ENCODE measurements at places on chromosomes 2 and 18.
A peak's percentile ranks its signal among the peaks of the same experiment; 100 is the strongest.

DNA sequence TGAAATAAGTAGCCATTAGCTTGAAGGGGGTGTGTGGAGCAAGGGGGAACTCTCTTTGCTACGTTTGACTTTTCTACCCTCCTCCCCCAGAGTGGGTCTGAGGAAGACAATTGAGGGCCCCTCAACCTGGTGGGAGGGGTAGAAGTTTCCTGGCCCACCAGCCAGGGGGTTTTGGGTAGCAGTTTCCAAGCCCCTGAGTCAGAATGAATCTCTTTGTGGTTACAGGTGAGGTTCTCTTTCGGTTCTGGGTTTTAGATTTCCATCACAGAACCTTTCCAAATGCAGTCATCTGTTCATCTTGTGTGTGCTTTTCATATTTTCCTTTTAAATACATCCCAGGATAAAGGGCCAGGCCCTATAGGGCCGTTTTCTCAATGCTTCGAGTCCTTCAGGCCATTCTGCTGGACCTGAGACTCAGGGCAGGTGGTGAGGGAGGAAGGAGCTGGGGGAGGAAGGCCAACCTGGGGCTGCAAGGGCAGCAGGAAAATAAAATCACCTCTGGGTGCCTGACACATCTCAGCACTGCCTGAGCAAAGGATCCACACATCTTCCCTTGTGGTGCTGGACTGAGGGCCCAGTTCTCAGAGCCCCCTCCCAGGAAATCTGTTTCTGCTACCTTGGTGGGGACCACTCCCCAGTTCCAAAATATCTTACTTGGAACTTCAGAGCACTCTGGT, 4.7 kb downstream of the LBH start:
- no peak for DNase-seq

GRCh38 chr2:203579730-203580129, 44.6 kb upstream of the RAPH1 start:
- DNase-seq: peak; percentile 29

DNA sequence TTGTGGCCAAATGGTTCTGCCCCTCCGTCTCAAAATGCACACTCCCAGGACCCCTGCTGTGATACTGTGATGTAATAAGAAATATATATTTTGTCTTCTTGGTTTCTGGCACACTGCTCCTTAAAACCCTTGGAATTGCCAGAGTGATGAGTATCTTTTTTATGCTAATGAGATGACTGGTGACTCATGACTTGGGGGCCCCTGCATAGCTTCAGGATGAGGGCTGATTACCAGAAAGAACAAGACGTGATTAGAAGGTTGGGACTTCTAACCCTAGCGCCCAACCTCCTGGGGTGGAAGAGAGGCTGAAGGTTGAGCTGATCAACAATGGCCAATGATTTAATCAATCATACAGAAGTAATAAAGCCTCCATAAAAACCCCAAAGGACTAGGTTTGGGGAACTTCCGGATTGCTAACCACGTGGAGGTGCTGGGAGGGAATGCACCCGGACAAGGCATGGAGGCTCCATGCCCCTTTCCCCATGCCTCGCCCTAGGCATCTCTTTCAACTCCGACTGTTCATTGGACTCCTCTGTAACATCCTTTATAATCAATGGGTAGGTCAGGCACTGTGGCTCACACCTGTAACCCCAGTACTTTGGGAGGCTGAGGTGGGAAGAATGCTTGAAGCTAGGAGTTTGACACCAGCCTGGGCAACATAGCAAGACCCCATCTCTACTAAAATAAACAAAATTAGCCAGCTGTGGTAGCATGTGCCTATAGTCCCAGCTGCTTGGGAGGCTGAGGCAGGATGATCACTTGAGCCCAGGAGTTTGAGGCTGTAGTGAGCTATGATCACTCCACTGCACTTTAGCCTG, 89.1 kb downstream of the HS1BP3 start:
- DNase-seq: no peak

DNA sequence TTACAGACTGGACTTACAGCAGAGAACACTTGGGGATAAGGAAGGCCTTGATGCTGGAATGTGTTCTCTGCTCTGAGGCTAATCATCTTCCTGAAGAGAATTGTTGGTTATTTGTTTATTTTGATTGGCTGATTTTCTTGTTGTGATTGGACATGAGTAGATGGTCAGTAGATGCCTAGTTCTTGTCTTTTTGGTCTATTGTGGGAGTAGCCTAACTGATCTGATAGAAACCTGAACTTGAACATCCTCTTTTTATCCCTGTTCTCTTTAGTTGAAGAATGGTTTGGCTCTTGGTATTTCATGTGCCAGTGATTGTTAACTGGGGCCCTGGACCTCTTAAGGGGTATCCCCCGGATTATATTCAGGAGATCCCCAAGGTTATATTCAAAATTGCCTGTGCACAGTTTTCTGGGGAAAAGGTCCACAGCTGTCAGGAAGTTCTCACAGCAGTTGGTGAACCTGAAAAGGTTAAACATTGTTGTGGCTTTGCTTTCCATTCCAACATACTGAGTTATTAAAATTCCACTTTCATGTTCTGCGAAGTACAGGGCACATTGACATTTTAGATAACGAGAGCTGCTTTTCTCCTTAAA, 13.6 kb downstream of the TWSG1 start:
- DNase-seq: no peak

DNA sequence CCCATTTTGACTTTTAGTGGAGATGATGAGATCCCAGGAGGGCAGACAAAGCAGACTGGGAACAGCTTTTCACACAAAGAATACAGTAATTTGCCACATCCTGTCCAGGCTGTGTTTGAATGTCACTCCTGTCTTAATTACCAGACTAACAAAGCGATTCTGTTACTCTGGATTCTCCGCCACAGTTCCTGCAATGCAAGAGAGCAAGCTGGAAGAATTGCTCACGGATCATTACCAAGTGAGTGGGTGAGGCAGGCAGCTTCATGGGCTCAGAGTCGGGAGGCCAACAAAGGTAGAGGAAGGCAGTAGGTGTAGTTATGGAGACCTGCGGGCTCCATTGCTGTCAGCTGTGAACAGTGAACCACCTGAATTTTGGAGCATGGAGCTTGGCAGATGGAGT, 250.5 kb upstream of the ATP5MC3 start:
- DNase-seq: no peak

GRCh38 chr2:112547333-112547732, 5.1 kb downstream of the POLR1B start:
- DNase-seq: no peak

GRCh38 chr2:165293440-165294420, 54.5 kb downstream of the SCN2A start:
- DNase-seq: peak; percentile 71

DNA sequence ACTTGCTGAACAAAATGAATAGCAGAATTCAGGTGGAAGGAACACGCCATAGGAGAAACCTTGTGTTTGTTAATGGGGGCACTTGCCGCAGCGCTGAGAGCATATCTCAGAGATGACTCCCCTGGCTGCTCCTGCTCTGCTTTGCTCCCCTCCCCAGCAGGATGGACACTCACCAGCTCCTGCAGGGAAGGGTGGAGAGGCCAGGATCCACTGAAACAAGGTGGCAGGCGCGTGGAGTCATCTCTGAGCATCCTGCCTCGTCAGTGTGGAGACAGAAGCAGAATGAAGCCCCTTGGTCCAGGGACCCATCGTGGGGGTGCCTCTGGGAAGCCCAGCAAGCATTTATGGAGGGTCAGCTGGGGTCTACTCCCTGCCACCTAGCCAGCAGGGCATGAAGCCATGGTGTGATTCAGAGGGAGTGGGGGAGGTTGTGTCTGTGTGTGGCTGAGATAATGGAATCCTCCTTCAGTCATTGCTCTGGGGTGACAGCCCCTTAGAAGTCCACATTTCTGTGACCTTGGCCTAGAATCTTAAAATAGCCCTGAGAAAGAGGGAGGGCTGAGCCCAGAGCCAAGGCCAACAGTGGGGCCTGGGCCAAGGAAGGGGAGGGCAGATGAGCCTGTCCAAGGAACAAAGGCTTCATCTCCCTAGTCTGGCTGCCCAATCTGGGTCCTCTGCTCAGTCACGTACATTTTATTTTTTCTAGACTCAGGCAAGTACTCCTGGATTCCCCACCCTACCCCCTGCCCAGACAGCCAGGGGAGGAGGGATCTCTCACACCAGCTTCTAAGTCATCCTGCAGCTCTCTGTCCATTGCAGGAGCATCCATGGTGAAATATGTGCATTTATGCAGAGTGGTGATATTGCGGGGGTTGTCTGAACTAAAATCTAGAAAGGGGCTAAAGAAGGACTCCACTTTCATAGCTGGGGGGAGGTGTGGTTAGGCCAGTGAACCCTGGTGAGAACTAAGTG, 215.4 kb downstream of the ZBTB7C start:
- DNase-seq: no peak

DNA sequence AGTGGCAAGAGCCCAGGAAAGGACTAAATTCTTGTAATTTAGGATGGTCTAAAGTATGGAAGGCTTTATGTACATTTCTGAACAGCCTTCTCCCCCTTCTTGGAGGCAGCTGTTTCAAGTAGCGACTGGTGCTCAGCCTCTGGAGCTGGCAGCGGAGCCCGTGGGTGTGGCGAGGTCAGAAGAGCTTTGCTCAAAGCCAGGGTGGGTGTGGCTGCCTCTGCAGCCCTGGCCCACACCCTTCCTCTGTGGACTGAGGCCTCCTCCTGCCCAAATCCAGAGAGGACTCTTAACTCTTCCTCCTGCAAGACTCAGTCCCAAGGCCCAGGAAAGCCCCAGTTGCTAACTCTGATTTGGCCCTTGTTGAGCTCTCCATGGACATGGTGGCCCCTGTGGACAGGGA, 202.1 kb upstream of the REV1 start:
- DNase-seq: no peak

DNA sequence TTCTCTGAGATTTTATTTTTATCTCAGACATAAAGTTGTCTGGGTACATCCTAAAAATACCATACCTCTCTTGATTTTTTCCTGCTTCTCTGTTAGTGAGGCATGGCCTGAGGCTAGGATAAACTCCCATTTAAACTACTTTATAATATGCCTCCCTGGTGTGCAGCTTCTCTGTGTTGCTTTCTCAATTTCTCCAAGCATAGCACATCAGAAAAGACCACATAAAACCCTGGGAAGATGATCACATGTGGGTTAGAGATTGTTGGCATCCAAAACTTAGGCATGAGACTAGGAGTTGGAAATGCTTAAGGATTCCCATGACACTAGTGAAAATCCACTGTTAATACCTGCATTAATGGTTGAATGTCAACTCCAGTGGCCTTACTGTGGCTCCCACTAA, 254.6 kb downstream of the RND3 start:
- DNase-seq: no peak

GRCh38 chr2:59853032-59853431, 700.4 kb downstream of the BCL11A start:
- DNase-seq: no peak

DNA sequence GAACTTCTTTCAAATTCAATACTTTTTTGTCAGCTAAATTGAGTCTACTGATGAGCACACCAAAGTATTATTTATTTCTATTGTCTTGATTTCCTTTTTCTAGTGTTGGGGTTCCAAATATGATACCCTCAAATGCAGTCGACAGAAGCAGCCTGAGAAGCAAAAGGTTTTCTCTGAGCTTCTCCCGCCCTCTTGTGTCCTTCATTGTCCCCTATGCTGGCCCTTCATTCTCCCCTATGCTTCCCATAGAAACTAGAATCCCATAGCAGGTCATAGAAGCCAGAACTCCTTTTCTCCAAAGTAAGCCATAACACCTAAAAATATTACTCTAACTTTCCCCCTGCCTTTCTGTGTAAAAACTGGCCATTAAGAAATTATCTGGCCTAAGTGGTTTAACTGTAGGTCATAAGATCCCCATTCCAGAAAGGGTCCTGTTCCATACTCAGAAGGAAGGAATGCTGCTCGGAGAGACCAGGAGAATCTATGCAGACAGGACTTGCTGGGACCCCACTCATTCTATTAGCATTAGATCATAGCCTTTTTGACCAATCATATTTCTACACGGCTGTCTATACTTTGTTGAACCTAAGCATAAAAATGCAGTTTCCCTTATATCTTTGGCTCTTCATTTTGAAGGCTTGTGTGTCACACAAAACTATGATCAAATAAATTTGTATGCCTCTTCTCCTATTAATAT, 764.6 kb upstream of the PKDCC start:
- DNase-seq: no peak

DNA sequence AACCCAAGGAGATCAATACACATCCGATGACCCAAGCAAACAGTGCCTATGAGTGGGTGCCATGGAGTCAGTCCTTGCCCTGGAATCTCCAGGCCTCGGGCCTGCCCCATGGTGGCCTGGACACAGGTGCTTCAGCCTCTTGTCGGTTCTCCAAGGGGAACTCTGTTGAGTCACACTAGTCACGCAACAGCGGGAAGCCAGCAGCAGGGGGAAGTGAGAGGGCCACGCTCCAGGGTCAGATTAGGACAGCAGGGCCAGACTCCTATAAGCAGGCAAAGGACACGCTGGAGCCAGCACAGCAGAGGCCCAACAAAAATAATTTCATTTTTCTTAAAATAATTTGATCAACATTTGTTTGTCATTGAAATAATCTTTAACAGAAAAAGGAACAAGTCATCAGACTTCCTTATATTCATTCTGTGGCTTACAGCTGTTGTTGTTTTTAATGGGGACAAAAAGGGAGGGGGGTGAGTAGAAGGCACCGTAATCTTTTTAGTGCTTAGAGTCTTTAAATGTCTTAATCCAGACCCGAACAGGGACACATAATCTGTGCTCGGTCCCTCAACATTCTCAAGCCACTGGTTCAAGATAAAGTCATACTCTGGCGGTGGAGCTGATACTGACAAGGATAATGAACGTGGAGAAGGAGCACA, 16.4 kb upstream of the ARMC9 start:
- DNase-seq: peak; percentile 52

- DNase-seq: peak; percentile 50
Observed at GRCh38 chr2:75466708-75467311, 93.9 kb downstream of the EVA1A start.

DNA sequence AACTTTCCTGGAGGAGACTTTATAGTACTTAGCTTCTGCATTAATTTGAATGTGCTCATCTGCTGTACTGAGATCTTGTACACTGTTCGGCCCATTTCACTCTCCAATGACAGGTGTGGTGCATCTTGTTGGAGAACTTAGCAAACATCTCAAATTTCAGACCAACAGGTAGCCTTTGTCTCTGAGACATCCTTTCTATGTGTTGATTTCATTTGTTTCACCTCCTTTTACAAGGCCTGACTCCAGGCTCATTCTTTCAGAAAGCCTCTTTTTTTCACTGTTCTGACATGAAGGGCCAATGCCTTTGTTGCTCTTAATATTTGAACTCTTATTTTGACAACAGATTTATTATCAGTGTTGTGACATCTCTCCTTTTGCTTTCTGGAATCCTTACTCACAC, 271.8 kb upstream of the FANCL start:
- DNase-seq: no peak

- DNase-seq: no peak
Observed at GRCh38 chr2:196159221-196159892, 12.0 kb downstream of the STK17B start.

- DNase-seq: no peak
Observed at GRCh38 chr2:121081701-121082100, 203.3 kb downstream of the TFCP2L1 start.

DNA sequence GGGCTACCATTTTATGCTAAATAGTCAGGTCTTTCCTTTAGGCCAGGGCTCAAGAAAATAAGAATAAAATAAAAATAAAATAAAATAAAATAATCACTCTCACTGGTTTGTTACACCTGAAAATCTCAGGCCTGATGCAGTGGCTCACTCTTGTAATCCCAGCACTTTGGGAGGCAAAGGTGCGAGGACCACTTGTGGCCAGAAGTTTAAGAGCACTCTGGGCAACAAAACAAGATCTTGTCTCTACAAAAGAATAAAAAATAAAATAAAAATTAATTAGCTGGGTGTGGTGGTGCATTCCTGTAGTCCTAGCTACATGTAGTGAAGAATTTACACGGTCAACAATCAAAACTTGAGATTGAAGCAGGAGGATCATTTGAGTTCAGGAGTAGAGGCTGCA, 159.4 kb downstream of the NRXN1 start:
- no peak for DNase-seq

Measured in Calu3 (cell line).